Activated CD4-positive, alpha-beta T cell treated with anti-CD3 and anti-CD28 coated beads for 36 hours (primary cell): ENCODE measurements at places on chromosomes 1 and 21.

GRCh38 chr1:21188235-21188634 lies 11.5 kb upstream of the EIF4G3 start:
- DNase-seq = no peak

- DNase-seq = no peak
These were observed 7.6 kb upstream of the CTTNBP2NL start for GRCh38 chr1:112388436-112388835.

GRCh38 chr1:247535402-247535801 lies 838 bp downstream of the OR2C3 start:
- no peak for DNase-seq

GRCh38 chr1:217253351-217253750 lies 377.5 kb downstream of the GPATCH2 start:
- no peak for DNase-seq

- DNase-seq = no peak
These were observed 4.9 kb upstream of the S100A3 start for GRCh38 chr1:153553830-153554541.

DNA sequence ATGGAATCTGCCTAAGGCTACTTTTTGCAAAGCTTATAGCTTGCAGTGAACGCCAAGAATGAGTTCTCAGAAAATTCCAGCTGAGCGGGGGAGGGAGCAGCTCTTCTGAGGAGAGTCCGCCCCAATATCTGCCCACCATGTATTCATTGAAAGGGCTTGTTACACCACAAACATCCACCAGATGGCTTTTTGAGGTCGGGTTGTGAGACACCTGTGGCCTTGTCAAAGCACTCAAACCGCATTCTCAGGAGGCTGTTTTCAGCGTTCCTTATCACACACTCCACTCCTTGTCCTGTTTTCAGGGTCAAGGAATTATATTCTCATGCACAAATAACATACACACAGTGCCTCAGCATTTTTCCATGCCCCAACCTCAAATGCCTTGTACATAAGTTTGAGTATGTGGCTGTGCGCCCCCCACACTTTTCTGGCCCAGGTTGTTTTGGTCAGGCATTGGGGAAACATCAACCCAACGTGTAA lies 3.9 kb upstream of the C4BPB start:
- peak; percentile 70 for DNase-seq

GRCh38 chr1:110063781-110064180 lies 6.7 kb downstream of the ALX3 start:
- no peak for DNase-seq

DNA sequence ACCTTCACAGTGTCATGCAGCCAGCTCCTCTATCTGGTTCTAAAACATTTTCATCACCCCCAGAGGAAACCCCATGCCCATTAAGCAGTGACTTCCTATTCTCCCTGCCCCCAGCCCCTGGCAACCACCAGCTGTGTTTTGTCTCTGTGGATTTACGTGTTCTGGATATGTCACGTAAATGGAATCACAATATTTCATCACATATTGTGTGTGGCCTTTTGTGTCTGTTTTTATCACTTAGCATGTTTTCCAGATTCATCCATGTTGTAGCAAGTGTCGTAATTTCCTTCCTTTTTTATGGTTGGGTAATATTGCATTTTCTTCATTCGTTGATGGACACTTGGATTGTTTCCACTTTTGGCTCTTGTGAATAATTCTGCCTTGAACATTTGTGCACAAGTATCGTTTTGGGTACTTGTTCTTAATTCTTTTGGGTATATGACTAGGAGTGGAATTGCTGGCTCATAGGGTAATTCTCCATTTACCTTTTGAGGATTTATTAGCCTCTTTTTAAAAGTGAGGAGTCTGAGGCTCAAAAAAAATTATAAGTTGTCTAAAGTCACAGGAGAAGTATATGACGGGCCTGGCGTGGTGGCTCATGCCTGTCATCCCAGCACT lies 127.0 kb downstream of the MRPS6 start:
- DNase-seq = no peak

GRCh38 chr1:32757213-32757895 lies 54.8 kb upstream of the SYNC start:
- DNase-seq = no peak

DNA sequence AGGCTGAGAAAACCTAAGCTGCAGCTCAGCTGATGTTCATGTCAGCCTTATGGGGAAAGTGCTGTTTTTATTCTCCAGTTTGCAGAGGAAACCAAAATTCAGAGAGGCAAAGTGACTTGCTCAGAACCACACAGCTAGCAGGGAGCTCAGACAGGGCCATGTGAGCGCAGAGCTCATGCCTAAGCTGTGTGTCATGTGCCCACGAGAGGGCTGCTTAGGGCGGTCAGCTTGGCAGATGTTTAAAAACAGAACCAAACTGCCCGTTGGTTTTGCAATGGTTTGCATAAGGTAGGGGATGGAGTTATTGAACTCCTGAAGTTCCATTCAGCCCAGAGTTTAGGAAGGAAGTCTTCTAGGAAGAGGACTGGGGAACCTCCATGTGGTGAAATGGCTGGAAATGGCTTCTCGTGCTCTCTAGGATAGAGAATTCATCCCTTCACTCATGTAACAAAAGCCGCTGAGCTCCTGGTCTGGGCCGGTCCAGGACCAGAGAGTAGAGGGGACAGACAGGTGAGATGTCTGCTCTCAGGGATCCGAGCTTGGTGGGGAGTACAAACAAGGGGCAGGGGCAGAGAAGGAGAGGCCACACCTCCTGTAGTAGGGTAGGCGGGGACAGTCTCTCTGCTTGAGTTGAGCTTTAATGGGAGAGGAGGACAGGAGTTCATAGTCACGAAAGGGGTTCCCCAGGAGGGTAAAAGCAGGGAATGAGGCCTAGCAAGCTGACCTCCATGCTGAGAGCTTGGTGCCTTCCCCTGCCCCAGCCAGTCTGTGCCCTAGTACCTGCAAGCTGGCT lies 46.9 kb downstream of the ARHGEF10L start:
- DNase-seq = no peak

GRCh38 chr21:33053951-33054350 lies 16.0 kb upstream of the OLIG1 start:
- no peak for DNase-seq

- no peak for DNase-seq
These were observed at the start of gene RPTN for GRCh38 chr1:152159144-152159543. RPTN (minus strand) TSS chr1:152159228; CDS start chr1:152157889, 1,339 bp downstream.

GRCh38 chr1:223364685-223365382 lies 858 bp upstream of the SUSD4 start:
- peak; percentile 39 for DNase-seq

DNA sequence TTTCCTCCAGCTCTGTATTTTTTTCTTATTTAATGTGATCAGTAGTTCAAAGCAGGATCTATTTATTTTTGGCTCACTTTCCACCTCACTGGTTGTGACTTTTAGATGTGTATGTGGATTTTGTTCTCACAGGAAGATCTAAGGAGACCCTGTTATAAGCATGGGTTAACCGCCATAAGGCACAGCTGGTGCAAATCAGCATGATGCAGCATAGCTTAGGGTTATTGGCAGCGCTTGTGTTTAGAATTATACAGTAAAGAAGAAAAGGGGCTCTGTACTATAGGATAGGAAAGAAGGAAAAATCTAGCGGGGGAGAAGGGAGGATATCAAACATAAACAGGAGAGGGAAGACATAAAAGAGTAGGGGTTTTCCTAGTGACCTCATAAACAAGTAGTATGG lies 26.9 kb upstream of the RGL1 start:
- no peak for DNase-seq

DNA sequence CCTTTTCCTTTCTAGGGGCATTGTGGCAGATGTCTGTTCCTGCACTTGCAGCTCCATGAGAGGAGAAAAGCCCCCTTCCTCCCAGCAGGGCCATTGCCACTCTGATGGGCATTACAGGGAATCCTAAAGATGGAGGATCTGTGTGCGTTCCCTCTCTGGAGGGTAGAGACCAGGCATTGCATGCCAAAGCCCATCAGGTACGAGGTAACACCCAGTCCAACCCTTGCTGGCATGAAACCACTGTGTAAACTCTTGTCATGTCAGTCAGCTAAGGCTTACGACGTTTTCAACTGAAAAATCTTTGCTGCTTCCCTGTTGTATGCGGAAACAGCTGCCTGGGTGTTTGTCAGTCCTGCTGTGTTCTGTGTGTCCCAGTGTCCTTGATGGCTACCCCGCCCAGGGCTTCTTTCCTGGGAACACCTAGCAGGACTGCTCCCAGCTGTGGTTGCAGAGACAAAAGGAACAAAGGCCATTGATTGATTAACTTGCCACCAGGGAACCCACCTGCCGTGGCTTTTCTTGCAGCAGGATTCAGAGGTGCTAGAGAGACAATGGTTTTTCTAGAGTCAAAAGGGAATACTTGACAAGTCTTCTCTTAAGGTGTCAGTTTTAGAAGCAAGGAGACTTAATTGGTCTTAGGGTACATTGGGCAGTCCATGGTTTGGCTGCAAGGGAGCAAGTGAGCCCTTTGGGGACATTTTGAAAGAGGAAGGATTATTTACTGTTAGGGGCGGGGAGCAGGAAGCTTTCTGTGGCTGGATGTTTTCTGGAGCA lies 24.6 kb downstream of the B3GALT5 start:
- DNase-seq = no peak

DNA sequence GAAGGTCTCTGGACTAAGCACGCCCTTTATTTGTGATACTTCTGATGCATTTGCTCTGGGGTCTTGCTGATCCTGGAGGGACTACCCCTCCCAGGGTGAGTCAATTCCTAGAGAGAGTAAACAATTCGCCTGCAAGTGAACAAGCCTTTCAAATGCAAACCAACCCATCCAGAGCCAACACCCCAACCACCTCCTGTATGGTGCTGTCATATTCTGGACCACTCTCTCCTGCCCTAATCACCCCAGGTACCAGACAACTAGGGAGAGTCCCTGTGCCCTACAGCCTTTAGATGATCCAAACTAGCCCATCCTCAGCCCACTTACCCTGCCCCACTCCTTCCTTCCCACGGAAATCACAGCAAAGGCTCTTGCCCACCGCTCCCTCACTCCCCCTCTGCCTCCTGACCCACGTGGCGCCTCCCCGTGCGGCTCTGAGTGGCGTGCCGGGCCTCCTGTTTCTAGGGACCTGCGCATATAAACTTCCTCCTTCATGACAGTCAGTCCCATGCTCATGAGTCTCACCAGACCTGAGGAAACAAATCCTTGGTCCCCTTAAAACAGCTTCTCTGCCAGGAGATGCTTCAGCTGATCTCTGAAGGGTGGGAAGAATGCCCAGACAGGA lies 37.2 kb downstream of the ACTA1 start:
- no peak for DNase-seq

DNA sequence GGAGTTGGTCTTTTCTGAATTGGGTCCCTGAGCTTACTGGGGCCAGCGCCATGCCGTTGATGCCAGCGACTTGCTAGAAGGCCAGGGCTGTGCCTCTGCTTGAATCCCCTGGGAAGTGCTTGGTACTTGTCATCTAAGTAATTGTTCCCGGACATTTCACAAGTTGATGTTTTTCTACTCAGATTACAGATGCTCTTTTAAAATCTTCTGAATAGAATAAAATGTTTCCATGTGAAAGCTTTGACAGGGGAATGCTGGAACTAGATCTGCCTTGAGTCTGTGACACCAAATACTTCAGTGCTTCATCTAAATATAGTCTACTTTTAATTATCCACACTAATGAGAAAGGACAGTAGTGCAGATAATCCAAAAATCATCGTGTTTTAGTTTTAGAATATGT lies 38.3 kb downstream of the PTGFRN start:
- no peak for DNase-seq

- DNase-seq = no peak
These were observed 58.8 kb upstream of the ZNF644 start for GRCh38 chr1:91080650-91081049.

DNA sequence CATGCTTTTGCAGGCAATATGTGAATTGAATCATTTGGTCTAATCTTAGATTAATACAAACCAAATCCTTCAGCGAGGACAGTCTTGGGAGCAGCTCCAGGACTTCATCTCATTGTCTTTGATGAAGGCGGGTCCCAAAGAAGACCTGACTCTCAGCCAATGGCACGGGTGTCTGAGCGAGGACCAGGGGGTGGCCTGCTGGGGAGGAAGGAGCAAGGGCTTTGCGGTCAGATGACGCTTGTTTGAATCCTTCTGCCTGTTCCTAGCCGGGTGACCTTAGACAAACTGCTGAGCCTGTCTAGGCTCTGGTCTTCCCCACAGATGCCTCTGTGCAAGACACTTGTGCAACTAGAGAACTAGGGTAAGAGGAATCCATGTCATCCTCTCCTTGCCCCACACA lies 312.1 kb upstream of the VAMP3 start:
- DNase-seq = no peak

- peak; percentile 8 for DNase-seq
These were observed 1.3 kb downstream of the TRIM67 start for GRCh38 chr1:231162970-231163829.

GRCh38 chr1:161119092-161119903 lies 1.4 kb downstream of the NIT1 start:
- DNase-seq = peak; percentile 85

- no peak for DNase-seq
These were observed 559.3 kb upstream of the ZRANB2 start for GRCh38 chr1:71640116-71640515.

GRCh38 chr1:161226320-161226711 lies 456 bp downstream of the TOMM40L start:
- peak; percentile 18 for DNase-seq

GRCh38 chr21:38751379-38752050 lies 54.2 kb upstream of the ETS2 start:
- DNase-seq = no peak

GRCh38 chr1:40020447-40021085 lies 20.0 kb upstream of the CAP1 start:
- no peak for DNase-seq

DNA sequence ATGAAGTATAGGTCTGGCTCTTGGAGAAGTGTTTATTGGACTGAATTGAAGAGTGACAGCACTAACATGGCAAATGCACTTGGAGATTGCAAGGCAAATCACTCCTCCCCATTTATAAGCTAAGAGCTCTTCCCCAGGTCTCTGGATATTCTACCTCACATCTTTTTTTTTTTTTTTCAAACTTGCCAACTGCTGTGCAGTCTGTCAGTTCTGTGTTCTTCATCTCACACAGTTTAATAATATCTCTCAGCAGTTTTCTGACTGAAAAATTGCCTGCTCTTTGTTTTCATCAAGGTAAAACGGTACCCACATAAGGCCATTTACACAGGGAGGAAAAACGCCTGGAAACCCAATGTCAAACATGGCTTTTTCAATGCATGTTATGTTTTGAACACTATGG lies 186.1 kb upstream of the B3GALT2 start:
- no peak for DNase-seq

DNA sequence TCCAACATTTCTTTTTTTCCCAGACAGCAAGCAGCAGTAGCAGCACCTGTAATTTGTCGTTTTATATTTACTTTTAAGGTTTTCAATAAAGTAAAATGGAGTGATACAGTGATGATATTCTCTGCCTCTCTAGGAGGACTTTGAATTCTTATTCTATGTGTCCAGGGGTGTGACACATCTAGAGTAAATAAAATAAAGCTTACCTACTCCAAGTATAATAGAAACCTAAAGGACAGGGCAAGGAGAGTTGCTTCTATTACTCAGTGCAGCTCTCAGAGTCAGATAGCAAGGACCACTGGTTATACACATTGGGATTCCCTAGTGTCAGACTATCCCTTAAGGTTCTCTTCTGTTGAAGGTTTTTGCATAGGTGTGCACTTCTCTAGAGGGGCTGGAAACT lies 95.9 kb downstream of the LMO4 start:
- no peak for DNase-seq

- DNase-seq = no peak
These were observed 25.9 kb downstream of the FGGY start for GRCh38 chr1:59322814-59323213.

- no peak for DNase-seq
These were observed at the start of gene COL8A2 for GRCh38 chr1:36125129-36125991. COL8A2 (minus strand) TSS chr1:36125222; CDS start chr1:36100242, 24,980 bp downstream.

GRCh38 chr1:219119839-219120238 lies 53.8 kb upstream of the LYPLAL1 start:
- no peak for DNase-seq

- DNase-seq = no peak
These were observed 24.4 kb downstream of the FTCD start for GRCh38 chr21:46130831-46131587.
